ENCODE measurements at places on chromosomes 5 and 9.

- DNase-seq, result no peak
Measured at GRCh38 chr9:16521868-16522411, 348.5 kb downstream of the BNC2 start.

DNA sequence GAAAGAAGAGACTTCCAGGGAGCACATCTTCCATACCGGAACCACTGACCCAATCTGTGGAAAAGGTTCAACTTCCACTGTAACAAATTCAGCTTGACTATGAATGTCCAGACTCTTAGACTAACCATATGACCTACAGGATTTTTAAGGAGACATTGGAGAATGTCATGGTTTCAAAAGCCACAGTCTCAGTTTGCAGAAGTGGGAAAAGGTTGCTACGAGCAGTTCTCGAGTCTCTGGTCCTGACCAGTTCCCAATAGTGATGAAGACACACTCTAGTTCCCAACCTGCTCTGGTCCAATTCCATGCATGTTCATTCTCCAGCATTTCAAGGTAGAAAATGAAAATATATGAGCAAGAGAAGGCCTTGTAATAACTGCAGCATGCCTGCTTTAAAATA is 158.0 kb downstream of the MAPKAP1 start:
- DNase-seq, result no peak

GRCh38 chr9:131273146-131273855 is 3.0 kb downstream of the FAM78A start:
- no peak for DNase-seq

DNA sequence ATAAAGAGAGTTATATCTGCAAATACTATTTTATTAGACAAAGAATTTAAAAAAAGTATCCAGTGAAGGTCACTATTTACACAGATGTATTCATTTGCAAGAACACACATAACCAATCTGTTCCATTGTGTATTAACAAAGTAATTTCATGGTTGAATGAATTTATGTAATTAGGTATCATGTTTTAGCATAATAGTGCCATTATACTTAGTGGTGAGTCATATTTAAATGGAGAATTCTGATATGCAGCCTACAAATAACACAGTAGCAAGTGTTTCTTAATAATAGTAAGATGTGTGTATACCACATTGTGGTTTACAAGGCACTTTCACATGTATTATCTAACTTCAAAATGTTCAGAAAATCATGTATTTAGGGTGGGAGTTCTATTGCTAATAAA is 1028.5 kb upstream of the ACO1 start:
- DNase-seq, result no peak

- DNase-seq, result no peak
Measured at GRCh38 chr5:65923339-65923738, 3.0 kb upstream of the ERBIN start.

All from T-helper 2 cell treated with Interferon-gamma antibody and Interleukin-4, amounts not matched to agents 5 μg/mL and 100 μg/mL, for 36 hours (primary cell).